ENCODE measurements at places on chromosomes 2 and 18.

- no peak for DNase-seq
Observed at GRCh38 chr2:27636766-27637165, 7.9 kb downstream of the GPN1 start.

GRCh38 chr2:228526687-228527086 is 345.2 kb upstream of the SPHKAP start:
- DNase-seq, result no peak

GRCh38 chr2:198545411-198545810 is 741.0 kb downstream of the PLCL1 start:
- DNase-seq, result peak; percentile 30

GRCh38 chr18:44883671-44884070 is 203.0 kb downstream of the SETBP1 start:
- no peak for DNase-seq

DNA sequence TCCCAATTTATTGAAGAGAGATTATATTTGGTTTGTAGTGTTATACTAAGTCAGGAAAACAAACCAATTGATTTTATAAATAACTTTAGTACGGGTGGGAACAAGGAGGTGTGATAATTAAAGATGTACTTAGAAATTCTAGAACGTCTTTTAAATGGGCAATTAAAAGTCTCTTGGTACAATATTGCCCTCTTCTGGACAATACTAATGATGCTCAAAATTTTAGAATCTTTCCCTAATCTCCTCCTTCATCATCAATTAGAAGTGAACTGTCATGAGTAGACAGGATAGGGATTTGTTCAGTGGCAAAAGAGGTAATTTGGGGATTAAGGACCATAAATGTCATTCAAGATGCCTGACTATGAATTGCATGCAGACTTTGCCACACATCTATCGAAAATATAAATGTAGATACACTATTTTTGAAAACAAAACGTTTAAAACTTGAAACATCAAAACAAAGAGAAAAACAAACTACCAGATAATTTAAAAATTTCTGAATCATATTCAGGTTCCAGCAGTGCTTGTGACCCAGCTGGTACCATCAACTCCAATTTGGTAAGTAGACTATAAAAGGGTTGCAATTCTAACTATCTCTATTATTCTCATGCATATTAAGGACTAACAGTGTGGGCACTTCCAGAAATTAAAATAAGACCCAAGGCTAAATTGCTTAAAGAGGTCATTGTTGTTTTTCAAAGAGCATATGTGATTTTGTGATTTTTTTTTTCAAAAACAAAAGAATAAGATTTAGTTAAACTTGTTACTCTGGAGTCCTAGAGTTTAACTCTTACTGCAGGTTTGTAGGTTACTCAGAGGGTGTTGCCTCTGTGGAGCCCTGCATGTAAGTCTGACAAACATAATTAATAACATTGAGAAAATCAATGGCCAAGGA is 123.5 kb downstream of the LAMA3 start:
- DNase-seq, result peak; percentile 45

- DNase-seq, result no peak
Observed at GRCh38 chr2:37394263-37394662, 49.8 kb downstream of the QPCT start.

DNA sequence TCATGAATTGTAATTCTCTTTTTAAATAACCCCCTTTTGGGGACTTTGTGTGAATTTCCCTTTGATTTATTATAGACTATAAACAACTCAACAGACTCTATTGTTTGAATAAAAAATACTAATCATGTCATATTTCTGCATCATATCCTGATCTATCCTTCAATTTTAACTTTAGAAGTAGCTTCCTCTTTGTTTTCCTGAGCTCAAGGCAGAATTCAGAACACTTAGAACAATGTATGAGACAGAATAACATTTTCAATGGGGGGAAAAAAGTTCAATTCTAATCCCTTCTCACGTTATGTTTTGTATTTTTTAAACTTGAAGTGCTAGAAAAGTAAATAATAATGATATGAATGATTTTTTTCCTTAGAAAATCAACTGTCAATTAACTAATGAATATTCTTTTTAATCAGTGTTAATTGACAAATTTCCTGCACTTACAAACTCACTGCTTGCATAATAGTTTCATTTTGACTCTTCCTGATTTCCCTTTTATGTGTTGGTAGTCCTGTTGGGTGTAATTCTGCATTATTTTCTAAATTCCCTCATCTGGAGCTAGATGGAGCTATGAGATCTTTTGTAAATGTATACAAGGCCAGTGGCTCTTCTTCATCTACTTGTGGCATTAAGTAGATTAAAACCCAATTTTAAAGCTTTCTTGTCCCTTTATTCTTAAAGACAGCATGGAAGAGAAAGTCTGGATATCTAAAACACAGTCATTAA is 326.1 kb downstream of the PARD3B start:
- peak; percentile 43 for DNase-seq

DNA sequence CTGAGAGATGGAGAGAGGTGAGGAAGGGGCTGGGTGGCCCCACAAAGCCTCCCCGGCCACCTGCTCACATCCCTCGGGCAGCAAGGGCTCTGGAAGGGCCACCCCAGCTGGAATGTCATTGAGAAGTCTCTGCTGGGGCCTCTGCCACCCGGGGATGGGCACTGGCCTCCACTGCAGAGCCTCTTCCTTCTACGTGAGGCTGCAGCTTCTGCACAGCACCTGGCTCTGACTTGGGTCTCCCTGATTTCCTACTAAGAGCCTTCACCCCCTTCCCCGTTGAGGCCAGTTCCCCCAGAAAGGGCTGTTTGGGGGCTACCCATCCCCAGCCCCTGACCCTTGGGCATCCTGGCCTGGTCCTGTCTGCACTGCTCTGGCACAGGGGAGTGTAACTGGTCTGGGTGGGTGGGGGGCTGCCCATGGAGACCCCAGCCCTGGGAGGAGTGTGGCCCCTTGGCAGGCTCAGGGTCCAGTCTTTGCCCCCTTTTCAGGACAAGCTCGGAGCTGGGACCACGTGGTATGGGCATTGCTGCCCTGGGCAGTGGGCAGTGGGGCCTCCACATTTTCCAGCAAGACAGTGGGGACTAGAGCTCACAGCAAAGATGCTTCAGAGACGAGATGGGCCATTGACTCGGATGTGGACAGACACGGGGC is 5.6 kb downstream of the PDCD1 start:
- no peak for DNase-seq

DNA sequence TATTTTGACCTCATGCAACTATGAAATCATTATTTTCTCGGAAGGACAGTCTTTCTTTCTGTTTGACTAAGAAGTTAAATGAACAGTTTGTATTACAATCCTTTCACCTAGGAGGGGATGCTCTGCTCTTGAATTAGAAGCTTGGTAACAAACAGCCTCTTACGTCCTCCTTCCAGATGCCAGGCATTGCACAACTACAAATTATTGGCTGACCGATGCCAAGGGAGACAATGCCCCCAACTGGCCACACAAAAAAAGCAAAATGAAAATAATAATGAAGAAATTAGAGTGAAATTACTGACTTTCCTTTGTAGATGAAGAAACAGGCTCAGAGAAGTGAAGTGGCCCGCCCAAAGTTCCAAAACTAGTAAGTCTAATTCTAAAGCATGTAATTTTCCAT is 177.9 kb downstream of the CYRIA start:
- DNase-seq, result peak; percentile 39

- no peak for DNase-seq
Observed at GRCh38 chr2:3432693-3433338, 53.3 kb downstream of the TRAPPC12 start.

DNA sequence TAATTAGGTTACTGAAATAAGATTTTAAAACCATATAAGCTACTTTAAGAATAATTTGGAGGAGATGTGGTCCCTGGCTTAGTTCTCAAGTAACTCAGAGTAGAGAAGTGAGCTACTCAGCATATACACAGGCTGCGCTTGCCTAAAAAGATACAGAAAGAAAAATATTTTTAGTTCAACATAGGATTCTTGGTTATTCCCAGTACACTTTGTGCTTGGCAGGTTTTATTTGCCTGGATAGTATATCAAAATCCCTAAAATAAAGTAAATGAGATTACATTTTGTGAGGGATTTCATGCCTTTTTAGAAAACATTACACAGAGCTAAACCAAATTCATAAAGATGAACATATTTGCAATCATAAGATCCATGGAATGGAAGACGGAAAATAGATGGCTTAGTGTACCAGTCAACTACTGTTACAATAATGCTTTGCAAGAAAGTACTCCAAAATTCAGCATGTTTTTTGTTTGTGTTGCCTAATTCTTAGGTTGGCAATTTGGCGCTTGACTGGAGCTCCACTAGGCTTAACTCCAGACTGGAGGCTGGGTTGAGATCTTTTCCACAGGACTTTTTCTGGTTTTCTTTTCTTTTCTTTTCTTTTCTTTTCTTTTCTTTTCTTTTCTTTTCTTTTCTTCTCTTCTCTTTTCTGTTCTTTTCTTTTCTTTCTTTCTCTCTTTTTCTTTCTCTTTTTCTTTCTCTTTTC is 600.5 kb upstream of the SYT4 start:
- no peak for DNase-seq

GRCh38 chr2:145185696-145186095 is 665.8 kb upstream of the ZEB2 start:
- DNase-seq, result no peak

DNA sequence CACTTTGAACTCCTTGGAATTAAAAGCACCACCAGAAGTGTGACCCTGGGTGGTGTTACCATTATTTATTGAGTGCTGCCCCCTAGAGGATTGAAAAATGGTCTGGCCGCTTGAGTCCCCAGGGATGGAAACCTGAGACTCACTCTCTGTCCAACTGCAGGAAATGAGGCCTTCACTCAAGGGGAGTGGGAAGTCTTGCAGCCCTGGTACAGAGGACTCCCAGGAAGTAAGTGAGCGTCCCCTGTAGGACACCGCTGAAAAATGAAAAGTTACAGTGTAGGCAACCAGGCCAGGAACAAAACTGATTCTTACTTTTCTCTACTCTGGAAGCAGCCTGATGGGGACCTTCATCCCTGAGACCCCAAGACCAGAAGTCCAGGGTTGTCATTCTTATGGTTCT is 2.2 kb upstream of the NRP2 start:
- DNase-seq, result peak; percentile 99

- no peak for DNase-seq
Observed at GRCh38 chr2:154291511-154291910, 407.0 kb upstream of the KCNJ3 start.

- DNase-seq, result no peak
Observed at GRCh38 chr18:58862356-58862755, 2.3 kb upstream of the ZNF532 start.

DNA sequence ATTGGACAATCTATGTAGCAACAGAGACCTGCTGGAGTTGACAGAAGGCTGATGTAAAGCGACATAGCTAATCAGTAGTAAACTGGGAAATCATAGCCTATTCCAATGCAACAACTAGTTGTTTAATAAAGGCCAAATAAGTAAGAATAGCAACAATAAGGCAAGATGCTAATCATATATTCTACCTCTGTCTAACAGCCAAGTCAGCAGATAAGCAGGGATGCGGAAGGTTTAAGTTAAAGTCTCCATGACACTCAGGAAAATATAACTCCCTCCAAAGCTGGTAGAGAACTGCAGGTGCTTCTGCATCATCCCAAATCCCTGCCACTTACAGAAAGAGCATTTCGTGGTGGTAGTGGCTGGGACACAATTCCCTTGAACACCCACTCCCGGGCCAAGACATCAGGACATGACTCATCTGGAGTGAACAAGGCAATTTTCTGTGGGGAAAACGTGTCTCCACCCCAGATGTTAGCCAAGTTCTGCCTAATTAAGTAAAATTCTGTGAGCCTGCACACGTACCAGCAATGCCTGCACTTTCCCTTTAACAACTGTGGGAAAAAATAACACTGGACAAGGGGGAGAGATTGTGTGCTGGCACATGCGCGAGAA is 413.6 kb upstream of the ID2 start:
- DNase-seq, result no peak

DNA sequence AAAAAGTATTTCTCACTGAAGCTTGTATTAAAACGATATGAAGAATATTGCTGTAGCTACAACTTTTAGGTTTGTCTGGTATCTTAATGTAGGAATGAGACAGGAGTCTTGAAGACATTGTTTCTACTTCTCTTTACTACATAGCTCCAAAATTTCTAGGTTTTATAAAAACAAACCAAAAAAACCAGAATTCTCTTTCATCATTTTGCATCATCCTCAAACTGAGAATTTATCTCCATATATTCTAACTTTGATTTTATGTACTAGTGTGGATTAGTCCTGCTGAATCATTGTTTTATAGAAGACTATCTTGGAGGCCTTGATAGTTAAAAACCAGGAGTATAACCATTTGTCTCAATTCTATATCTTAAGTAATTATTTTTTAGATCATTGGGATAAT is 100.2 kb downstream of the ICA1L start:
- DNase-seq, result no peak

DNA sequence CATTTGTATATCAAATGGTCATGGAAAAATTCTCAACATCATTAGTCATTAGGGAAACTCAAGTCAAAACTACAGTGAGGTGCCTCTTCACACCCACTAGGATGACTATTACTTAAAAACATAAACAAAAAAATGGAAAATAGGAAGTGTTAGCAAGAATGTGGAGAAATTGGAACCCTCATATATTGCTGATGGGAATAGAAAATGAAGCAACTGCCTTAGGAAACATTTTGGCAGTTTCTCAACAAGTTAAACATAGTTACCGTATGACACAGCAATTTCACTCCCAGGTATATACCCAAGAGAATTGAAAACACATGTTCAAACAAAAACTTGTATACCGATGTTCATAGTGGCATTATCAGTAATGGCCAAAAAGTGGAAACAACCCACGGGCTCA is 18.1 kb upstream of the CYP26B1 start:
- DNase-seq, result no peak

GRCh38 chr2:53576166-53576565 is 191.4 kb upstream of the CHAC2 start:
- no peak for DNase-seq

DNA sequence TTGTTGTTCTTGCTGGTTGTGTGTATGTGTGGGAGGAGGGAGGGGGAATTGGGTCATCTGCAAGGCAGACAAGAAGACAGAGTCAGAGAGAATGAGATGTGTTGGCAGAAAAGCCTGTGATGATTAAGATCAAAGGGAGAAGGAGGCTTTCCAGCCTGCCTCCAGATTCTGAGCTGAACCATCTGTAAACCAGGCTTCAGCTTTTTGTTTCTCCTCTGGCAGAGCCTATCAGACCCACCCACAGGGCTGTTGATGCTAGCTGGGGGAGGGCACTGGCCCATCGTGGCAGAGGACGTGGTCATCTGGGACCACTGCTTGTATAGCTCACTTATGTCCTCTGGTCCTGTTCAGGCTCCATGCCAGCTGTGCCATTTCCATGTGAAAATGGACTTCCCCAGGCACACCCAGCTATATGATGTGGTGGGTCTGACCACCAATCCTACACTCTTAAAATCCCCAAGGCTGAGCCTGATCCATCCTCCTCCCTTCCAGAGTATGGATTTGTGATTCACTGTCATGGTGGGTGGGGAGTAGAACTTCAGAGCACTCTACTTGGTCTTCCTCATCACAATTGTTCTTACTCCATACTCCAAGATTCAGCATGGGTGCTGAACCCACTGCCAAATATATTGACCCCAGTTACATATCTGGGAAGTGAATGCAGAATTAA is 27.8 kb upstream of the COL6A3 start:
- DNase-seq, result no peak

- no peak for DNase-seq
Observed at GRCh38 chr2:36570416-36570815, 27.6 kb downstream of the FEZ2 start.

- no peak for DNase-seq
Observed at GRCh38 chr2:8578335-8579244, 103.3 kb upstream of the ID2 start.

GRCh38 chr2:98809116-98809515 is 78.2 kb upstream of the MGAT4A start:
- DNase-seq, result no peak

- DNase-seq, result no peak
Observed at GRCh38 chr2:111975053-111975552, 76.7 kb downstream of the MERTK start.

Measured in GM23338 (cell line).